H7 (cell line): ENCODE measurements at places on chromosomes 16 and 17. TPM values are rescaled to one million over a fixed set of nuclear protein-coding genes. Genes with fewer than 3 reads are reported as not detected.

Gene PABPN1L
- total RNA-seq: not detected in 2 replicates

DNA sequence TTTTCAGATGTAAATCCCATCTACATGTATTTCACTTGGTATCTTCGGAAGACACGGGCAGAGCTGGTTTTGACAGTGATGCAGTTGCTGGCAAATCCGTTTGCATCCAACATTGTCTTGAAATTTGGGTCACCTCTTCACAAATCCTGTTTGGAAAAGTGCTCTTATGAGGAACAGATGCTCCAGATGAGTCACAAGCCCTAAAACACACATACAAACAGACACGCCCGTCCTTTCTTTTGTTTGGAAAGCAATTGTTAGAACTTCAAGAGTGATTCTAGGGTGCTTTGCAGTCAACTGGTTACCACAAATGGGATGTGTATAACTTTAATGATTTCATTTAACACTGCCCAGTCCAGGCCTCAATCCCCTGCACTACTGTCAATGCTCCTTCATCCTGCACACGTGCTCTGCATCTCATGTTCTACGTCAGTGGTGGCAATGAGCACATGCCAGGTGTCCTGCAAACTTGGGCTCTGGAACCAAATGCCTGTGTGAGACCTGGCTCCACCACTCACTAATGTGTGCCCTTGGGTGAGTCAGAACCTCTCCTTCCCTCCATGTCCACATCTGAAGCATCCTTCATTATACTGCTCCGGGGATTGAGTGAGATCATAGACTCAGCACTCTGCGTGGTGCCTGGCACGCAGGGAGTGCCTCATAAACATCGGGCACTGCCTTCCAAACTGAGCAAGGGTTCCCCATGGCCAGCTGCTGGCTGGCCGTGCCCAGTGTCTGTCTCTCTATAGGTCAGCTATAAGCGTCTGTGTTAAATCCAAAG lies 19.3 kb upstream of the FOXF1 start:
- no peak for DNase-seq

DNA sequence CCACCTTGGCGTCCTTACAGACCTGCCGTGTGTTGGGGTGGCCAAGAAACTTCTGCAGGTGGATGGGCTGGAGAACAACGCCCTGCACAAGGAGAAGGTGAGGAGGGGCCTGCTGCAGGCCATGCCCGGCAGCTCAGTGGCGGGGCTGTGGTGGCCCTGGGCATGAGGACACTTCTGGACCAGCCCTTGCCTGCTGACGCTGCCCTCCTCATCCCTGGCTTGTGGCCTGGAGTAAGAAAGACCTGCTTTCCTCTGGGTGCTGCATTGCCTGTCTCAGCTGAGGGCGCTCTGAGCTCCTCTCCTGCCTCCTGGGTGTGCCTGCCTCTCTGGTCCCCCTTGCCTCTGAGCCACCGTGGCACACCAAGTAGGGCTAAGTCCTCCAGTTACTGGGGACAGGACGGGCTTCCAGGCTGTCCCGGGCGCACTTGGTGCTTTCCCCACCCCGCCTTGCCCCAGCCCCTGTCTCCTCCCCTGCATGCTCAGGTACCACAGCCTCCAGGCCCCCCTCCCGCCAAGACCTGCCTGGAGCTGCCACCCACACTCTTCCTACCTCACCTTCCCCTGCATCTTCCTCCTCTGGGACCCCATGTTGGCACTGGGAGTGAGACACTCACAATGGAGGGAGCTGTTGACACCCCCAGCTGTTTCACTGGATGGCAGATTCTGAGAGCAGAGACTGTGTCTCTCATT lies 8.7 kb downstream of the ENDOV start:
- DNase-seq: peak; percentile 57

DNA sequence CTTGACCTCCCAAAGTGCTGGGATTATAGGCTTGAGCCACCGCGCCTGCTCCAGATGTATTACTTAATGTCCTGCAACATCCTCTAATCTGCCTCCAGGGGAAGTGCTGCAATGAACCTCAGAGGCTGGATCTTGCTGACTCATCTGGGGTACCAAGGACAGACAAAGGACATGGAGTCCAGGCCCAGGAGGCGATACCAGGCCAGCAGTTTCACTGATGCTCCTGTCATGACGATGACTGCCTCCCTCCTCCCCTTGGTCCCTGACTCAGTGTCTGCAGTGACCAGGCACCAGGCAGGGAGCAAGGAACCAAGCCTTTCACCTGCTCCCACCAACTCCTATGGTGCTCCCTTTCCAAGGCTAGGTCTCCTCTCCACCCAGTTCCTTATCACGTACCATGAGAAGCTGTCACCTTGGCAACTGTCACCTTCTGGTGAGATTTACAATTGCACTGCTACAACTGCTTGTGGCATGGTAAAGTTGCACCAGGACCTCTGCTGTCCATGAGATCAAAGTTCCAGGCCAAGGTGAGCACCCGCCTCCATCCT lies 21.6 kb upstream of the PHOSPHO1 start:
- no peak for DNase-seq

DNA sequence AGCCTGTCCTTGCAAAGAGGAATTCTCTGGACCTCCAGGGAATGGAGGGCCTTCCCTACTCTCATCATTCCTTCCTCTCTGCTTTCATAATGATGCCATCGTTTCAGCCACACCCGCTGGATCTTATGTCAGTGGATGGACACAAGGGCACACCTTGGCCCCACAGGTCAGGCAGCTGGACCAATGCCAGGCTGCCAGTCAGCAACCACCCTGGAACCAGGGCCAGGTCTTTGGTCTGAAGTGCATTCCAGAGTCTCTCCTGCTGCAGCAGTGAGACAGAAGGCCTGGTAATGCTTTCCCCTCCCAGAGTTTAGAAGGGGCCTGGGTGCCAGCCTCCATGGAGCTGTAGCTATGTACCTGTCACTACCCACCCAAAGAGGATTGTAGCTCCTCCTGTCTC lies 7.4 kb downstream of the C1QL1 start:
- no peak for DNase-seq

Gene SLC5A10
- not detected in 2 replicates for total RNA-seq

Gene CLDN9
- total RNA-seq: 0.21 and 0.48 TPM in 2 replicates

GRCh38 chr16:64339052-64339770 lies 782.7 kb downstream of the CDH11 start:
- no peak for DNase-seq

- no peak for DNase-seq
These were observed 150.5 kb upstream of the SOX9 start for GRCh38 chr17:71970312-71970711.

DNA sequence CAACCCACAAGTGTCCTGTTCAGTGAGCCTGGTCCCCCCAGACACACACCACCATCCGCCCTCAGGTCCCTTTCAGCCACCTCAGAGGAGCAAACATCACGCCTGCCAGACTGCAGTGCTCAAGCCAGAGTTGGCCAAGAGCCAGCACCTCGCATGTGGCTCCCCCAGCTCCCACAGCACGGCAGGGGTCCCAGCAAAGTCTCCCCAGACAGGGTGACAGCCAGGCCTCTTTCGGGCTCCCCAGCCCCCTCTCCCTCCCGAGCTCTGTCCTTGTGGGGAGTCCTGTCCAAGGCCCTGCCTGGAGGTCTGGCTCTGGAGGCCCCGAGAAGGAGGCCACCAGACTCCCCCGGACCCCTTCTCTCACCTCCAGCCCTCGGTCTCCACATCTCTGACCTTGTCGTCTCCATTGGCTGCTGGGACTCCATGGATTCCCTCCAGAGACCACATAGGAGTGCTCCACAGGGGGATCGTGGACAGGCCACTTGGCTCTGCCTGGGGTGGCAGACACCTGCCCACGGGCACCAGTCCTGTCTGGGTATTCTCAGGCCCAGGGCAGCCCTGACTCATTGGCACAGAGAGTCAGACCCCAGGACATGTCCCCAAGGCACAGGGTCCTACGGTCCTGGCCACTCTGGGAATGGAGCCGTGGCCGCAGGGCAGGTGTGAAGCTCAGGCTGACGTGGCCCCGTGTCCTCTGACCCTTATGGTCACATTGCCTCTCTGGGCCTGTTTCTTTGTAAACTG lies 1.8 kb upstream of the MYADML2 start:
- no peak for DNase-seq

DNA sequence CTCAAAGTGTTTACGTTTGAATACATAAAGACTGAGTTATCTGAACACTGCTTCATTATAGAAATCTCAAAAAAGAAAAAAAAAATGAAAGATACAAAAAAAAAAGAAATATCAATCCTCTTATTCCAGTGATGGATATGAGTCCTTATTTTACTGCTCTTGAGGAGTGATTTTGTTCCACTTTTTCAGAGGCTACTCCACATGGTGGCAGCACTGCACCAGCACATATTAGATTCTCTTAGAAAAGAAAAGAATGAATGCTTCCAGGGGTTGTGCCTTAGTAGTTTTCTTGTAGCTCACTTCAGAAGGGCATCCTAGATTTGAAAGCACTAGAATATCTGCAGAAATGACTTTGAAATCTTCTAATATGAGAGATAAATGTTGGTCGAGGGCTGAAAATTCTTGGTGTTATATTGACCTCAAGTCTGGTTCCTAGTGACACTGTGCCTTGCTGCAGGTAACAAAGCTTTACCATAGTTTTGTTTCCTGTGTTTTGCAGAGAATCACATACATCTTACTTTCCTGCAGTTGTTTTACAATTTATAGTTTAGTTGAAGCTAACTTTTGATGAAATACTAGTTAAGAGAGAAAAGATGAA lies 25.9 kb downstream of the AP2B1 start:
- peak; percentile 50 for DNase-seq

DNA sequence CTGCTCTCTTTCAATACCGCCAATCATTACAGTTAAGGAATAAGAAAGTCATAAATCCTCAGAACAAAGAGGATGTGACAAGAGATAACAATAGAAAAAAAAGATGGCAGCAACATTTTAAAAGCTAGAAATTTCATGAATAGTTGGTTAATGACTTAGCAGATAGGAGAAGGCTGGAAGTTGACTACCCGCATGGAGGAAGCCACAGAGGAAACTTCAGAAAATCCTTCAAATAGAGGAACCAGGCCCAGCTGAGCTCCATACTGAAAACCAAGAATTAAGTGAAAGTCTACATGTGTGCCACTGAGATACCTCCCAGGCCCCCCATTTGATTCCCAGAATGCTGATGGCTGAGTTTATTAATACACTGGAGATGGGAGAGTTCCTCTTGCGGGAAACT lies 109.3 kb downstream of the GSG1L start:
- no peak for DNase-seq

Gene KRTAP3-2
- not detected in 2 replicates for total RNA-seq

Gene VWA3A
- total RNA-seq: 0.24 TPM in 1 of 2 replicates, not detected in the other

Gene KRT24
- not detected in 2 replicates for total RNA-seq

- peak; percentile 57 for DNase-seq
These were observed 75.5 kb downstream of the ZNF423 start for GRCh38 chr16:49780433-49780832.

DNA sequence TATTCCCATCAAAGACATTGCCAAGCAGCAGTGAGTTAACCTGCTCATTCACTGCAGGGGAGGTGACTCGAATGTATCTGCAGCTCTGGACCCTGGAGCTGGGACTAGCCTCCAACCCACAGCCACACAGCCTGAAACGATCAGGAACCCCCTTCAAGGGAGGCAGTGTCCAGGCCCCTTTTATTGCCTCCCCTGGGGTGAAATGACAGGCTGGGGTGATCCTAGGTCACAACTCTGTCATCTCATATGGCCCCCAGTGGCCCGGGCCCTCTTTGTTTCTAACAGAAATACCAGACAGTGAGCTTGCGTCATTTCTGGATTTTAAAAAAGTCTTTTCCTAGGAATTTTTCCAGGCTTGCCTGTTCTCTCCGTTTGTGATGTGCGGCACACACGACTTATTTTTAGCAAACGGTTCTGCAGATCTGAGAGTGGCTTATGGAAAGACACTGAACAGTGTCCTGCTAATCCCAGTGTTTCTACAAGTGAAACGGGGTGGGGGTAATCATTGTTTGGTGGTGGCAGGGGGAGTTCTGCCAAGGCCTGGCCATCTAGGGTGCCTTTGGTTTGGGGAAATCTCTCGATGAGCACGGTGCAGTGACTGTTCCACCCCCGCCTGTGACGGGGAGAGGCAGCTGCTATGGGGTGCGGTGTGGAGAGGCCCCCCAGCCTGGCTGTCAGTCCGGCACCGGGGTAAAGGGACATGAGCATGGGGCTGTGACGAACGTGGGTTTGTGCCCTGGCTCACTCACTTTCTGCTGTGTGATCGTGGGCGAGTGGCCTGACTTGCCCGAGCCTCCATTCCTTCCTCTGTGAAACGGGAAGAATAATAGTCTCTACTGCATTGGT lies 27.2 kb downstream of the NAGPA start:
- DNase-seq: no peak

DNA sequence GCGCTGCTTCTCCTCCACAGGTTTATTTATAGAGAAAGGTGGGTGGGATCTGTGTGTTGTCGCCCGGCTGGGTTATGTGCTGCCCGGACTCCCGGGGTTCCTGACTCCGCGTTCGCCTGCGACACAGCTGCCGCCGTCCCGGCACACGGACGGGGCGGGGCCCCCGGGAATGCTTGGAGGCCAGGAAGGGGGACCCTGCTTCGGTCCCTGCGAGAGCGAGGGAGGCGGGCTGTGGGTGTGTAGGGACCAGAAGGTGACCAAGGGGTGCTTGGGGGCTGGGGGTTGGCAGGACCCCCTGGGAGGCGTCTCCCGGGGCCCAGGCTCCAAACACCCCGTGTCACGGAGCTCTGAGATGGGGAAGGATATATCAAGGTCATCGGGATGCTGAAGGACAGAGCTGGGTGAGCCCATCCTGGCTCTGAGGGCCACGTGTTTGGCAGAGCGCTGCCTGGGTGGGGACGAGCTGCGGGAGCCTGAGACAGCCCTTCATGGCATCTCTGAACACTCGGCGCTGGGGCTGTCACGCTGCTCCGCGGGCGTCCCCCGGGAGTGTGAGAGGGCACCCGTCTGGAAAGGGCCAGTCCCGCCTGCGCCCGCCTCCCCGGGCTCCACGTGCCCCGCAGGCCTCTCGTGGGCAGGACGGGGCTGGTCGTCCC lies 4.2 kb downstream of the CACNA1H start:
- DNase-seq: peak; percentile 71

DNA sequence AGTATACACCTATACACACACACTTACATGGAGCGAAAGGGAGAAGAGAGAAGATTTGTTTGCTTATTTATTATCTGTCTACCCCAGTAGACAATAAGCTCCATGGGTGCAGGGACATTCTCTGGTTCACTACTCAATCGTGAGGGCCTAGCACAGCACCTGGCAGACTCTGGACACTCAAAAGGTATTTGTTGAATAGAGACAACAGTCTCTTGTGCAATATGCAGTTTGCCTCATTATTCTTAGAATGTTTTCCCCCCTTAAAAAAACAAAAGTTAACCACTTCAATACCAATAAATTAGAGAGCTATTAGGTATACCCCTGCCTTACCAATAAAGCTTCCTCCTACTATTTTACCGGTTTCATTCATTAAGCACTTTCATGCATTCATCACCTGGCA lies 2.0 kb downstream of the AKAP10 start:
- no peak for DNase-seq

GRCh38 chr16:67529582-67530012 lies 968 bp downstream of the RIPOR1 start:
- DNase-seq: peak; percentile 70
